Activated naive CD4-positive, alpha-beta T cell treated with anti-CD3 and anti-CD28 coated beads for 36 hours (primary cell): ENCODE measurements at places on chromosomes 13 and 19.
A peak's percentile ranks its signal among the peaks of the same experiment; 100 is the strongest.

GRCh38 chr13:78602561-78603239, 652 bp downstream of the POU4F1 start:
- H3K36me3 ChIP-seq, result peaks cover 3% of the 10 kb centered on the region
- DNase-seq, result no peak
- H3K4me3 ChIP-seq, result peak overlapping the region; percentile 72
- H3K27me3 ChIP-seq, result peaks cover 77% of the 10 kb centered on the region

- H3K27me3 ChIP-seq, result no peaks in the 10 kb centered on the region
- H3K36me3 ChIP-seq, result no peaks in the 10 kb centered on the region
- no peak for DNase-seq
- no peak overlapping the region for H3K4me3 ChIP-seq
Observed at GRCh38 chr13:107734891-107735625, 480.3 kb downstream of the LIG4 start.

- H3K4me1 ChIP-seq, result no peaks in the 10 kb centered on the region
- H3K27ac ChIP-seq, result no peak overlapping the region
- no peak for DNase-seq
- no peaks in the 10 kb centered on the region for H3K27me3 ChIP-seq
- no peak overlapping the region for H3K4me3 ChIP-seq
Observed at GRCh38 chr13:66154354-66154753, 1075.8 kb downstream of the PCDH9 start.

DNA sequence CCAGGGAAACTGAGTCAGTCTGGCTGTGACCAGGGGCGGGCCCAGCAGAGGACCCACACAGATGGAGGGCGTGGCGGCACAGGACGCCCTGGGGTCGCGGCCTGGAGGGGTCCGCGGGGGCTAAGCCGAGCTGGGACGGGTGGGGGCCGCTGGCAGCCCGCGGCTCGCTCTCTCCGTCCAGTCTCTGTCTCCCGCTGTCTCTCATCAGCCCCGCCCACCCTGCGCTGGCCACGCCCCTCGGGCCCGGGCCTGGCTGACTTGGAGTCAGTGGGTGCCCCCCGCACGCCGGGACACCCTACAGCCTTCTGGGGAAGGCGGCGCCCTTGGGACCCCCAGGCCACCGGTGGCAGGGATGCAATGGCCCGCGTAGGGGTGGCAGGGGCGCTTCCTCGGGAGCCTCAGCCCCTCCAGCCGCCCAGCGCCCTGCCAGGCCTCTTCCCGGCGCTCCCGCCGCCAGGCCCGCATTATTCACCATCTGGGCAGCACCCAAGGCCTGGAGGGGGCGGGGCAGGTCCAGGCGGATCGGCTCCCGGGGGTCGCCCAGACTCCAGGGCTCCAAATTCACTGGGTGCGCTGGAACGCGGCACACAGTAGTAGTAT, at the start of gene TBXA2R:
TSS of gene TBXA2R (minus strand) at position 186 of the 600 bp plus-strand sequence. CDS start 6,241 bp downstream, outside the sequence.
- peaks cover under 1% of the 10 kb centered on the region for H3K36me3 ChIP-seq
- H3K4me3 ChIP-seq, result peak within 1 kb of the TSS; percentile 23
- H3K4me1 ChIP-seq, result peaks cover 10% of the 10 kb centered on the region
- H3K27ac ChIP-seq, result no peak within 1 kb of the TSS
- DNase-seq, result peak; percentile 57
- no peaks in the 10 kb centered on the region for H3K27me3 ChIP-seq

- H3K36me3 ChIP-seq, result peaks cover 8% of the 10 kb centered on the region
- peak overlapping the region; percentile 80 for H3K4me3 ChIP-seq
- H3K27me3 ChIP-seq, result no peaks in the 10 kb centered on the region
- peaks cover 23% of the 10 kb centered on the region for H3K4me1 ChIP-seq
Observed at GRCh38 chr19:43532571-43532961, 422 bp upstream of the ZNF575 start.

DNA sequence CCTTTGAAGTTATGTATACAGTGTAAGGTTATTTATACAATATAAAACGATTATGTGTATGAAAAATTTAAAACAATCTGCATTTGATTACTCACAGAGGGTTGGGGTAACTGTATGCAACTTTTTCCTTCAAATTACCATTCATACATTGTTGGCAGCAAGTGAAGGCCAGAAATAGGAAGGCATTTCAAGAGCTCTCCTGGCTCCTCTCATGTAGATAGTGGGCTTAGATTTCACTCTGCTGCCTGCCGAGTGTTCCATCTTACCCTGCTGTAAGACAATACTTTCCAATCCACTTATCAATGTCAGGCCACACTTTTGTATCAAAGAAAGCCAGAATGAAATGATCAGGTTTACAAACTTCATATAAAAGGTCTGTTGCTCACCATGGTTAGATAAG, 245.2 kb downstream of the DNAJC15 start:
- no peaks in the 10 kb centered on the region for H3K27me3 ChIP-seq
- H3K4me3 ChIP-seq, result no peak overlapping the region
- H3K4me1 ChIP-seq, result no peaks in the 10 kb centered on the region

GRCh38 chr19:53333463-53334449, at the start of gene ZNF845:
ZNF845 (plus strand) TSS chr19:53333749; CDS start chr19:53341308, 7,559 bp downstream.
- peaks cover 13% of the 10 kb centered on the region for H3K4me1 ChIP-seq
- H3K27me3 ChIP-seq, result peaks cover 6% of the 10 kb centered on the region
- H3K27ac ChIP-seq, result peak within 1 kb of the TSS; percentile 87
- peak; percentile 97 for DNase-seq
- peak within 1 kb of the TSS; percentile 97 for H3K4me3 ChIP-seq
